ENCODE measurements at places on chromosomes 6 and 20. TPM values are rescaled to one million over a fixed set of nuclear protein-coding genes. Genes with fewer than 3 reads are reported as not detected.

TMEM170B gene
- 5.1 TPM for total RNA-seq

CYP21A2 gene
- not detected for total RNA-seq

OR2B6 gene
- total RNA-seq: not detected

KIF13A gene
- 0.30 TPM for total RNA-seq

COX4I2 gene
- total RNA-seq: not detected

MCCD1 gene
- not detected for total RNA-seq

OXT gene
- total RNA-seq: not detected

NOX3 gene
- total RNA-seq: not detected

VIP gene
- total RNA-seq: not detected
